IMR-90 (cell line): ENCODE measurements at places on chromosomes 6 and 20. TPM values are rescaled to one million over a fixed set of nuclear protein-coding genes. Genes with fewer than 3 reads are reported as not detected.

The TRIM40 gene
- not detected in 2 replicates for total RNA-seq

The EPPIN gene
- not detected in 2 replicates for total RNA-seq

The TRIM31 gene
- not detected in 2 replicates for total RNA-seq

The ERVFRD-1 gene
- total RNA-seq: not detected in 2 replicates

The DPPA5 gene
- not detected in 2 replicates for total RNA-seq

The CDSN gene
- total RNA-seq: not detected in 2 replicates

The RAET1L gene
- not detected in 2 replicates for total RNA-seq

DNA sequence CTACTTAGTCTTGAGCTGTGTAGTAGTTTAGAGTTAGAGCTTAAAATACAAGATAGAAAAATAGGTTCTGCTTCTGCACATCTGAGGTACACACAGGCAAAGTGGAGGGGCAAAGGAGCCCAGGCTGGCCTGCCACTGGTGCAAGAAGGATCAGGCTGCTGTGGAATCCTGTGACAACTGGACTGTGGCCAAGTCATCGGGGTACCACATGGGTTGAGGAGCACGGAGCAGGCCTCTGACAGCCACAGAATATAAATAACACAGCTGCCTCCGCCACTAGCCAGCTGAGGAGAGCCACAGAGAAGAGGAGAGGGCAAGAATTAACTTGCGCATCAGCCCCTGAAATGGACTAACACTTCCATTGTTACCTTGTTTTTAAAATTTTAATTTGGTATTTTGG is 206.0 kb upstream of the MARCKS start:
- DNase-seq: no peak

- DNase-seq: no peak
These were observed 17.2 kb upstream of the TAGAP start for GRCh38 chr6:159061805-159062563.

GRCh38 chr20:15248618-15249395 is 911.4 kb upstream of the FLRT3 start:
- DNase-seq: no peak

DNA sequence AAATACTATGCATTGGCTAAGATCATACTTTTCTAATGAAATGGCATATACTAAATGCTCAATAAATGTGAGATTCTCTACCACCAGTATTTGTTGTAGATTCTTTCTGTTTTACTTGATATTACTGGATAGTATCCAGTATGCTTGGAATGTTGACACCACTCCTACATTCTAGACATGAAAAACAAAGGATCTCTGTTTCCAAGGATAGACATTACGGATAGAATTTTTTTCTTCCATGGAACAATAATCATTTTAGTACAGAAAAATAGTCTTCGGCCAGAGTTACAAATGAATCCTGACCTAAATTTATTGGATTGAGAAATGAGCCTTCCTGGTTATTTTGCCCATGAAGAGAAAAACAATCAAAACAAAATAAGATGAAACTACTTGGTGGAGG is 258.2 kb upstream of the NT5E start:
- DNase-seq: peak; percentile 28

DNA sequence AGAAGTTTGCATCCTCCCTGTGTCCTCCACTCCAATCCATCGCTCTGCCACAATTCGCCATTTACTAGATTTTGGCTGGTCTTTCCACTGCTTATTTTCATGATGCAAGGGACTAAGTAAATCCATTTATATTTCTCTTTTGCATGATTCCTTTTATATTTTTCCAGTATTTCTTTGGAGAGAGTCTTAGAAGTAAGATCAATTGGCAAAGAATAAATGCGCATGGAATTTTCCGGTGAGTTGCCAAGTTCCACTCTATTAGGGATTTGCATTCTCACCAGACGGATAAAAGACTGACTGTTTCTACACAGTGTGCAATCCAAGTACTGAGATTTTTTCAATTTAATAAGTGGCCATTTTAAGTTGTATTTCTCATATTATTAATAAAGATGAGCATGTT is 91.7 kb upstream of the PHACTR3 start:
- DNase-seq: no peak

DNA sequence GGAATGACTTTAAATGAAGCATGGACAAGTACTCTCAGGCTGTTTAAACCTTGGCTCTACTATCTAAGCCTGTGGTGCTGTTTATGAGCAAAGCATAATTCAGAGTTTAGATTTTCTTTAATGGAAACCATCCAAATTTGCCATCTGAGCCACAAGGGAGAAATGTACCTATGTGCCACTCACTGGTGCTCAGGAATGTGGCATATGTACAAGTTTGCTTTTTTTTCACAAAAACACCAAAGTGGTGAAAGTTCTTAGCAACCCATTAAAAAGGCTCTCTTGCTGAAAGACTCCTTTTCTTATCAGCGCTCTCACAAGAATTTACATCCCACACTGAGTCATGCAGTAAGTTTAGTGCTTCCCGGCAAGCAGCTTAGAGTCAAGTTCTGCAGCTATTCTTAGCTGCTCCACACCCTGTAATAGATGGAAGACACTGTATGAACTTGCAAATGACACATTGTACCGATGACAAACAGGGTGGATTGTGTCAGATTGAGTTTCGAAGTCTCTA is 57.3 kb upstream of the MLIP start:
- peak; percentile 90 for DNase-seq

- no peak for DNase-seq
These were observed 1.0 kb upstream of the HCK start for GRCh38 chr20:32050851-32051556.

GRCh38 chr20:60570481-60571277 is 612.5 kb downstream of the CDH26 start:
- no peak for DNase-seq

- DNase-seq: peak; percentile 33
These were observed at the start of gene SLC4A11 for GRCh38 chr20:3239026-3239866. Gene SLC4A11, minus strand, starts transcription at chr20:3239190. Its CDS starts 53 bp downstream, at chr20:3239137.

- DNase-seq: no peak
These were observed 131.0 kb upstream of the ESR1 start for GRCh38 chr6:151676460-151676945.

DNA sequence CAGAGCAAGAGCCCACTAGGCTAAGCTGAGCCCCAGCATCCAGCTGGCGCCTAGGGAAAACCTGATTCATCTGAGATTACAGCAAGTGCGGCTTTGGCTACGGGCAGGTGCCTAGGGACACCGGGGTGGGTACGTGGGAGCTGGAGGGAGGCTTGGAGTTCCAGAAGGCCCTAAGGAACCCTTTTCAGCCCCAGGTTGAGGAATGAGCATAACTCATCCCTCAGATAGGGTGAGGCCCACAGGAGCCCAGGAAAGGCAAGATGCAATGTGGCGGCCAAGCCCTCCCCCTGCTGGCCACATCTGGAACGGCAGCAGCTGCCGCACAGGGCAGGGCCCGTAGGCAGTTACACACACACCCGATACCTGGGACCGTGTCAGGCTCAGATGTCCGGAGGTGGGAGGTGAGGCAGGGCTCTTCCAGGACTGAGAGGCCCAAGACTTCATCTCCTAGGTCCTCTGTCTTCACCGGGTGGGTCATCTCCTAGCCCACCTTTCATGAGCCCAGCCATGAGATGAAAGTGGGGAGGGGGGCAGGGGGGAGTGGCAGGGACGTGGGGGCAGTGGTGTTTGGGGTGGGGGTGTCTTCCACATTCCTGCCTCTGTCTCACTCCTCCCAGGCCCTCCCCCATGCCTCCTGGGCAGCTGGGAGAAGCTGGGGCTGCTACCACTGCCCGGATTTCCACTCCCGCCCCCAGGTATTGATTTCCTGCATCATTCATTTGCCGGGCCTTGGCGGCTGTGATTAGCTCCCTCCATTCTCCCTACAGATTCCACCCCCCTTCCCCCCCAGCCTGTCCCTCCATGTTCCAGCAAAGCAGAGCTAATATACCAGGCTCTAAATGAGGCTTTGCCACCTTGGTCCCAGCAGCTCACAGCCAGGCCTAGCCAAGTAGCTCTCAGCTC is 5.5 kb downstream of the MDGA1 start:
- peak; percentile 58 for DNase-seq

- no peak for DNase-seq
These were observed 149.4 kb downstream of the PREX1 start for GRCh38 chr20:48678421-48678820.

DNA sequence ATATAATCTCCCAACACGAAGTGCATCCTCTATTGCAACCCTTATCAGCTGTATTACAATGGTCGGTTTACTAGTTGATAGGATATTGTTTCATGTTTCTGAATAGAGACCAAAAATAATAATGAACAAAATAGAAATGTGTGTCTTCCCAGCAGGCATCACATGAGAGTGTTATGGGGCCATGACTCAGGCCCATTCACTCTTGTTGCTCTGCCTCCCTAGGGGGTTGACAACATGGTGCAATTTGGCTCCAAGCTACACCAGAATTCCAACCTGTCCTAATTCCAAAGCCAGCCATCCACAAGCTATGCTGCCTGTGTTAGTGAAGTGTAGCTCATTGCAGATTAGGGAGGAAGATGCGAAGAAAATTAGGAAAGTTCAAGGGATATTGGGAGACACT is 13.1 kb upstream of the SAYSD1 start:
- no peak for DNase-seq

DNA sequence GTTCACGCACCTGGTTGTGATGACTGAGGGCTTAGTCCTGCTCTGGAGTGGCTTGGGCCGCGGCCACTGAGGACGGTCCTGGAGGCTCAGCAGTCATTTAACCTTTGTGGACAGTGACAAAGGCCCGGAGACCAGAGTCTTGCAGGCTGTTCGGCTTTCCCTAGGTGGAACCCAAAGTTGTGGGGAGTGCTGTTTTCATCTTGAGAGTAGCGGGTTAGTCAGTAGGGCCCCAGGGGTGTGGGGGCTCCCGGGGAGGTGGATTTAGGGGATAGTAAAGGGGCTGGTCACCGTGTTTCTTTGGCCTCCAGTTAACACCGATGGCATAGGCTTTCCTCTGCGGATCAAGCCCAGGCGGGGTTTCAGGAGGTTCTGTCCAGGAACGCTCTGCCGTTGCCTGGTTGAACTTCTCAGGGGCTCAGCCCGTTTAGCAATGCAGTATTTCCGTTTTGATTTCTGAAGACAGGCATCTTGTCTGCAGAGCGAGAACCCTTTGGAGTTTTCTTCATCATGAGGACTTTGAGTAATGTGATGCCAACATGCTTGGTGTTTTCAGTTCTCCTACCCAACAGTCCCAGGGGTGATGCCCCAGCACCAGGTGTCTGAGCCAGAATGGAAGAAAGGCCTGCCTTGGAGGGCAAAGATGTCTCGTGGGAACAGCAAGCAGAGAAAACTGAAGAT is 31.8 kb downstream of the ZNF831 start:
- DNase-seq: no peak

DNA sequence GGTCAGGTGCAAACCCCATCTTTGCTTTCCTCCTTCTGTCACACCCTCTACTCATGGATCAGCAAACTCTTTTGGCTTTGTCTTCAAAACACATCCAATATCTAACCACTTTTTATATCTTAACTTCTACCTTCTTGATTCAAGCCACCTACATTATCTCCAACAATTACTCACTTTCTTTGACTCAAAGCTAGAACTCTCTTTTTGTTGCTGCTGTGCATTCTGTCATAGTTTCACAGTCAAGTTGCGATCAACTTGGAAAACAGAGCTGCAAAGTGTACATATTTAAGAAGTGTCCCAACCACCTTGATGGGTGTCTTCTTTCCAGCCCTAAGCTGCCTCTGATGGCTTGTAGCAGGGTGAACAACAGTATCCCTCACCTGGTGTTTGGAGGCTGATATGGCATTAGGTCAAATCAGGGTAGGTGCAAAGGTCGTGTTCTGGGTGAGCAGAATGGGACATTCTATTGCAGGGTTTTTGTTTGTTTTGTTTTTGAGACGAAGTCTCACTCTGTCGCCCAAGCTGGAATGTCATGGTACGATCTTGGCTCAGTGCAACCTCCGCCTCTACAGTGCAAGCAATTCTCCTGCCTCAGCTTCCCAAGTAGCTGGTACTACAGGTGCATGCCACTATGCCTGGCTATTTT is 43.4 kb upstream of the RALGAPA2 start:
- no peak for DNase-seq

GRCh38 chr20:8633366-8633765 is 435.5 kb upstream of the PLCB4 start:
- peak; percentile 59 for DNase-seq
